ENCODE measurements at places on chromosomes 1 and 21. TPM values are rescaled to one million over a fixed set of nuclear protein-coding genes. Genes with fewer than 3 reads are reported as not detected.

- H3K27me3 ChIP-seq, result no peaks in the 10 kb centered on the region
- peak; percentile 56 for DNase-seq
- H3K36me3 ChIP-seq, result no peaks in the 10 kb centered on the region
- H3K4me1 ChIP-seq, result peaks cover 14% of the 10 kb centered on the region
- H3K4me3 ChIP-seq, result no peak overlapping the region
Observed at GRCh38 chr1:23224739-23225648, 7.7 kb upstream of the HTR1D start.

DNA sequence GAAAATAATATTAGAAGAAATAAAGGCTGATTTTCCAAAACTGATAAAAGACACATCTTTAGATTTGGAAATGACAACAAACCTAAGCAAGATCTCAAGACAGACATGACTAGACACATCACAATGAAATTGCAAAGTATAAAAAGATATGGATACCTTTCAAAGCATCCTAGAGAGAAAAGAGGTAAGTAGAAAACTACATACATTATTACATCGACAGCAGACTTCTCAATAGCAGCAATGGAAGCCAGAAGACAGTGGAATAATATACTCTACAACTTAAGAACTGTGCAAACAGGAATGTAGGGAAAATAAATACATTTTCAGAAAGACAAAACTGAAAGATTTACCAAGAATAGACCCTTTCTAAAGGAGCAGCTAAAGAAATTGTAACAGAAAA is 50.2 kb downstream of the DENND1B start:
- no peak overlapping the region for H3K4me3 ChIP-seq
- H3K27me3 ChIP-seq, result no peaks in the 10 kb centered on the region
- H3K4me1 ChIP-seq, result 0 out of 2 replicates have a peak, but pooled peaks cover 5% of the 10 kb centered on the region
- H3K36me3 ChIP-seq, result 0 out of 2 replicates have a peak, but pooled peaks cover 5% of the 10 kb centered on the region
- no peak overlapping the region for H3K27ac ChIP-seq

DNA sequence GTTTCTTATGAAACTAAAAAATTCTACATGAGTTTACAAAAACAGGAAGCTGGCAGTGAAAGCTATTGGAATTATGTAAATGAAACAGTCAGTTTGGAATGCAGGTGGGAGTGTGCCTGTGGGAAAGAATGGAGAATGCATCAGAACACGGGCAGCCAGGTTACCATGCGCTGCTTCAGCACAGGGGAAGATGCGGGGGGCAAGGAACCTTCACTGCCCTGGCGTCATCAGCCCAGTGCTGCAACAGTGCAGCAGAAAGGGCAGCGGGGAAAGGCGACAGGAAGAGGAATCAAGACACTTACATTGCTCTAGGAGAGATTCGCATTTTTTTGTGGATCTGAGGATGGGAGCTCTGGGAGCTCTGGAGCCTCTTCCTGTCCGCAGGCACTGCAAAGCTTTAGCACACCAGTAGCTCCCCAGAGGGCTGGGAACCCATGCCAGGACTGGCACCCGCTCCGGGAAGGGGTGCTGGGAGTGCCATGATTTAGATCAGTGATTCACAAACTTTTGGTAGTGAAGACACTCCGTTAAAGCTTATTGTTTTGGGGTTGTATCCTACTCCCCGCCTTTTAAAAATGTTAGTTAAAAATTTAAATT is 64.1 kb upstream of the WDR26 start:
- H3K27ac ChIP-seq, result peak overlapping the region; percentile 98
- H3K4me1 ChIP-seq, result peaks cover 41% of the 10 kb centered on the region
- no peaks in the 10 kb centered on the region for H3K27me3 ChIP-seq
- peaks cover 5% of the 10 kb centered on the region for H3K36me3 ChIP-seq
- peak; percentile 96 for DNase-seq
- H3K4me3 ChIP-seq, result no peak overlapping the region

The FAM72A gene
- 19.1 TPM for total RNA-seq

- H3K36me3 ChIP-seq, result no peaks in the 10 kb centered on the region
- no peaks in the 10 kb centered on the region for H3K27me3 ChIP-seq
- no peak overlapping the region for H3K27ac ChIP-seq
- no peak overlapping the region for H3K4me3 ChIP-seq
- H3K4me1 ChIP-seq, result no peaks in the 10 kb centered on the region
Observed at GRCh38 chr1:155569988-155570592, 7.5 kb upstream of the ASH1L start.

DNA sequence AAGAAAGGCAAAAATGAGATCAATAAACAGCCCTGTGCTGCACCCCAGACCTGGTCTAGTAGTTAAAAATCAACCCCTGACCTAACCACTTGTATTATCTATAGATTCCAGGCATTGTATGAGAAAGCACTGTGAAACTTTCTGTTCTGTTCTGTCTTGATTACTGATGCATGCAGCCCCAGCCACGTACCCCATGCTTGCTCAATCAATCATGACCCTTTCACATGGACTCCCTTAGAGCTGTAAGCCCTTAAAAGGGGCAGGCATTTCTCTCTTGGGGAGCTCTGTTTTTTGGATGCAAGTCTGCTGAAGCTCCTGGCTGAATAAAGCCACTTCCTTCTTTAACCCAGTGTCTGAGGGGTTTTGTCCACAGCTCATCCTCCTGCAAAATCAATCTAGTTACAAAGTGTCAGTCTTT is 24.2 kb upstream of the CD34 start:
- H3K27me3 ChIP-seq, result no peaks in the 10 kb centered on the region
- H3K4me3 ChIP-seq, result no peak overlapping the region
- DNase-seq, result no peak
- no peaks in the 10 kb centered on the region for H3K4me1 ChIP-seq
- H3K27ac ChIP-seq, result no peak overlapping the region
